ENCODE measurements at places on chromosomes 3 and 15. TPM values are rescaled to one million over a fixed set of nuclear protein-coding genes. Genes with fewer than 3 reads are reported as not detected.

- DNase-seq: no peak
Measured at GRCh38 chr3:188931531-188931930, 240.2 kb upstream of the TPRG1 start.

DNA sequence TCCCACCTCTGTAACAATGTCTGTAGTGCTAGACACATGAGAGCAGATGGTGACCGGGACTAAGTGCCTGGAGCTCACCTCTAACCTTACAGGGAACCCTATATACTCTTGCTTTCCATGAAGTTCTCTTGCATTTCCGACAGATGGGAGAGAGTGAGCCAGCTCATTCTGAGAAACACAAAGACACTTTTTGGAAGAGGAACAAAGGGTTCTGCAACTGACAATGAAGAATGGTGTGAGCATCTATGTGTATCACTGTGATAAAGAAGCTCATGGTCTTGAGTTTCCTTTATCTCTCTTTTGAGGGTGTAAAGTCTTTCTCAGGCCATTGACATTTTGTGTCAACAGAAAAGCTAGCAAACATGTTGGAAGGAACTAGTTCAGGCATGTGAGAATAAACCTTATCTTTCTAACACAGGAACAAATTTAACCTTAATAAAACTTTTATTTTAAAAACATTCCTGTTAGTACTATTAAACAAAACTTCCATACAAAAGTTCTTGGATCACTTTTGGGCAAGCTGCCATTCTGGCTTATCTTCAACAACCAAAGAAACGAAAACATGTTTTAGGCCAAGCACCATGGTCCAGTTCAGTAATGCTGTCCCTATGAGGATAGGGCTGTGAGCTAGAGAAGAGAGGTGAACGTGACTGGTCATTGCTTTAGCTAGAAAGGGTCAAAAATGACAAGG, 142.7 kb downstream of the THRB start:
- DNase-seq: no peak

PPP1R14D gene
- not detected for total RNA-seq

- peak; percentile 68 for DNase-seq
Measured at GRCh38 chr3:72255791-72256559, 471.0 kb upstream of the PROK2 start.

GRCh38 chr3:17730318-17730967, 12.0 kb downstream of the TBC1D5 start:
- DNase-seq: peak; percentile 51

- DNase-seq: no peak
Measured at GRCh38 chr3:139756529-139757103, 78.8 kb upstream of the NMNAT3 start.

NCEH1 gene
- total RNA-seq: 51.1 TPM

- DNase-seq: no peak
Measured at GRCh38 chr3:197718891-197719290, 17.8 kb downstream of the RUBCN start.

ELP6 gene
- total RNA-seq: 20.1 TPM

GRCh38 chr15:79185199-79185598, 94.6 kb upstream of the RASGRF1 start:
- DNase-seq: no peak

DNA sequence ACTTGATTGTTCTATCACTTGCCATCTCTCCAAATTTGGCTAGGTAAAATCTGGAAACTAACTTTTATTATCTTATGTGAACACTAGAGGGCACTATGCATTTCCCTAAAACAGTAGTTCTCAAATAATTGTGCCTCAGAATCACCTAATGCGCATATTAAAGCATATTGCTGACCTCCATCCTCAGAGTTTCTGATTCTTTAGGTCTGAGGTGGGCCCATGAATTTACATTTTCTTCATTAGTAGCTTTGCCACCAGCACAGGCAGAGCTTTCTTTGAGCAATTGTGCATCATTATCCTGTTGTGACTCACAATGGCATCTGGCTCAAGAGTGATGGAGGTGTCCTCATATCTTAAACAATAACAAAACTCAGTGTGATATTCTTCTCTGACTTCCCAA, 17.5 kb upstream of the BCHE start:
- no peak for DNase-seq

DNA sequence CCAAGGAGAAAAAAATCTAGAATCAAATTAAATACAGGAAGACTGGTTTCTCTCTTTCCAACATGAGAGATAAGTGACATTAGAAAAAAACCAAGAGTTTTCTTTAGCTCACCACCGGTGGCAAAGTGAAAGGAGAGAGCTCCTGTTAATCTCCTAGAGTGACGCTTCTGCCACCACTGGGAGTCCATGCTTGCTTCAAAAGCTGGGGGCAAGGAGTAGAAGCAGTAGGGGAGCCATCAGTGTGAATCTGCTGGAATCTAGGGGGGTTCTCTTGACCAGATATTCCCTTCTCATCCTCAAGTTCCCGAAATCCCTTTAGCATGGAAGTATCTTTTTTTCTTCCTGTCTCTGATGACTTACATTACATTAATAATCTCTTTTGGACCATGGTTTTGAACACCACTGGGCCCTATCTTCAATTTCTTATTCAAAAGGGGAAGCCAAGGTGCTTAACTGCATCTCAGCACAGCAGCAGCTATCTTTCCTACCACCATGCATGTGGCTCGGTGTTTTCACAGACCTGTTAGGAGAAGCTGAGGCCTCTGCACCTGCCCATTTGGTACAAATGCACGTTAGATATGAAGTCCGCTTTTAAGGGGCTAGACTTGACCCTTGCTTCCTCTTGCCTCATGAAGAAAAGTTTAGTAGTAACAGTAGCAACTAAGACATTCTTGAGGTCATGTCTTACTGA, 6.6 kb upstream of the ICE2 start:
- DNase-seq: no peak

DNA sequence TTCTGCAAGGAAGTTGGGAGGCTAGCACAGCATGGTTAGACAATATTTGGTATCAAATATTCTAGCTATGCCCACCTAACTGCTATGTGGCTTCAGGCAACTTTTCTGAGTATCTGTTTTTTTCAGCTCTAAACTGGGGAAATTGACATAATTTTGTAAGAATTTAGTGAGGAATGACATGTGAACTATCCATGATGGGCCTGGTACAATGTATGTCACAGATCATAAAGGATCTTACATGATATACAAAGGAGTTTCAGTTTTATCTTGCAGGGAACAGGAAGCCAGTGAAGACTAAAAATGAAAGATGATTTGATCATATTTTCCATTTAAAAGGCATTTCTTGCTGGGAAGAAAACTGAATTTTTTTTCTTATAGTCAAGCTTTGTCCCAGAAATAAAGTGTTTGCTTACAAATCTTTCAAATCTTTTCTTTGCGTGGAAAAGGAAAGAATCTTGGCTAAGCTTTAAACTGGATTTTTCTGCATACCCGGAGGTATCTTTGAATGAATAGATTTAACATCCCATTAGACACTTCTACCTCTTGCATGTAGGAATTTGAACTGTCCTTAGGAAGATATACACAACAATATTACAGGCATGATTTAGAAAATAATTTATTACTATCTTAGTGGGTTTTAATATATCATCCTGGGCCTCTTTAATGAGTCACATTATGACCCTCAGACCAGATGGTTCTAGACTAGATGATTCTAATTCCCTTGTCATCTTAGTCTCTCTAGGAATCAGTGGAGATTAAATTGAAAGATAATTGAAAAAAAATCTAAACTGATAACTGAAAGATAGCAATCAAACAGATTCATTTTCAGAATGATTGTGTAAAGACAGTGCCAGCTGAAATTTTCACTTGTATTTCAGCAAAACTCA, 436.0 kb upstream of the THBS1 start:
- DNase-seq: no peak

HRH1 gene
- 1.3 TPM for total RNA-seq

TATDN2 gene
- total RNA-seq: 16.4 TPM
